Cerebellar nuclear complex (tissue), 1 donor: ENCODE measurements at places on chromosomes 4 and X.

GRCh38 chrX:124529786-124530185 lies 183.4 kb downstream of the SH2D1A start:
- no peak for DNase-seq

- DNase-seq = no peak
Measured at GRCh38 chrX:134669378-134670098, 11.3 kb upstream of the PLAC1 start.

DNA sequence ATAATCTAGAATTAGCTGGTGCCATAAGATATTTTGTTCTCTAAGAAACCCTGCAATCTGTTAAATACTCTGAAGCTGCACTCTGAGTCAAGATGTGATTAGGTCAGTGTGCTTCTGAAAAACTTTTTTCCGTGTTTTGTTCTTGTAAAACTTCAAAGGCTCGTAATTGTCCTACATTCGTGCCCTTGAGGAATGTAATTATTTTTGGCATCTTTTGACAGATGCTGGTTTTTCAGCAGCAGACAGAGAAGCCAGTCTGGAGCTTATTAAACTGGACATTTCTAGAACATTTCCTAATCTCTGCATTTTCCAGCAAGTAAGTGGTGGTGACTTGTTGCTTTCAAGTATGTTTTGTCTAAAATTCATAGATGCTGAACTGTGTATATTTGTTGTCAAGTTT lies 36.8 kb upstream of the TADA2B start:
- no peak for DNase-seq

- no peak for DNase-seq
Measured at GRCh38 chrX:31091819-31092218, 20.0 kb upstream of the FTHL17 start.

DNA sequence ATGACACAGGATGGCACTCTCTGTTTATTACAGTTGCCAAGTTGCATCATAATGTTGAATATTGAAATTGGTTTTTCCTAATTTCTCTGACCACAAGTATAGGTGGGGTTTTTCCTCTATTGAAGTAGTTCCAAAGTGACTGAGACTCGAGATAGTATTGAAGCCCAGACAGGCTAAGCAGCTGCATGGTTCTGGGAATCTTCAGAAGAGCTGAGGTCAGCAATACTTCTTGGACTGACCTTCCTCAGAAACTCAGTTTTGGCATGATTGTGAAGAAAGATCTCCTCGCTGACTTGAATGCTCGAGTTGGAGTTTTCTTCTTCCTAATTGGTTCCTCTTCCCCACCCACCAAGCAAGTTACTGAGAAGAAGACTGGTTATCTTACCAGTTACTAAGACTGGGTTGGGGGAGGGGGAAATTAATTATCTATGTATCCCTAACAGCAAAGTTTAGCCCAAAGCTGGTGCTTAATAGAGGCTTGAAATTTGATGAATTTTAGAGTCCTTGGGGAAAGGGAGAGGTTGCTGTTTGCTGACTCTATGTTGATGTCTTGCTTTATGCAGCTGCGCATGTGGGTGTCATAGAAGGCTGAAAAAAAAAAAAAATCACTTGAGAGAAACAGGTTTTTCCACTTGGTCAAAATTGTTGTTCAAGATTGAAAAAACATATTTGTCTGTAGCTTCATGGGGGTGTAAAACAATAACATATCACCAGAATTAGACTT lies 91.1 kb downstream of the P2RY10 start:
- DNase-seq = no peak

DNA sequence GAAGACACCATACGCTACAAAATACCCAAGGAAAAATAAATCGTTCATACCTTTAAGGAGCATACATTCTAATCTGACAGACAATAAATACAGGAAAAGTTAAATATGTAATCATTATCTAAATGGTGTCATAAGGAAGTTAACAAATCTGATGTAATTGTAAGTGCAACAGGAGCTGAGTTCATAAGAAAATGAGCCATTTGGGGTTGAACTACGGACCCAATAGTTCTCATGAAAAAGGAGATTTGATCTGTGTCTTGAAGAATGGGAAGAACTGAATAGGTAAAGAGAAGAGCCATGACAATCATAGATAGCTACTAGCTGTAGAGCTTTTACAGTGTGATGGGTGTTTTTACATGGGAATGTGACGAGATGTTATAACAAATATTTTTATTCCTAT lies 175.6 kb downstream of the ANKRD50 start:
- no peak for DNase-seq

DNA sequence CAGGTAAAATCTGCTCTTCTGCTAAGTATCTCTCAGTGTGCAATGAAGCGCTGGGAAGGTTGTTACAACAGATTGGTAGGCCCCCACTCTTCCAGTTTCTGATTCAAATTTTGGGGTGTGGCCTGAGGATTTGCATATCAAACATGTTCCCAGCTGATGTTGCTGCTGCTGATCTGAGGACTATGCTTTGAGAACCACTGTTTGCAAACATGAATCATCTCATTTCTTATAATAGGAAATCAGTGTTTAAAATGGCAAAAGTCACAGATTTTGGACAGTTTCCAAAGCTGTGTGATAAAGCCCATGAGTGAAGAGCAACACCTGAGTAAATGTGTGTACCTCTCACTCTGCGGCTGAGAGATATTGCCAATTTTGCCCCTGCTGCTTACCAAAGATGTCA lies 36.2 kb upstream of the NDNF start:
- no peak for DNase-seq

- DNase-seq = no peak
Measured at GRCh38 chrX:46683048-46683447, 75.9 kb downstream of the SLC9A7 start.

- no peak for DNase-seq
Measured at GRCh38 chrX:1341545-1342184, 5.1 kb downstream of the IL3RA start.

DNA sequence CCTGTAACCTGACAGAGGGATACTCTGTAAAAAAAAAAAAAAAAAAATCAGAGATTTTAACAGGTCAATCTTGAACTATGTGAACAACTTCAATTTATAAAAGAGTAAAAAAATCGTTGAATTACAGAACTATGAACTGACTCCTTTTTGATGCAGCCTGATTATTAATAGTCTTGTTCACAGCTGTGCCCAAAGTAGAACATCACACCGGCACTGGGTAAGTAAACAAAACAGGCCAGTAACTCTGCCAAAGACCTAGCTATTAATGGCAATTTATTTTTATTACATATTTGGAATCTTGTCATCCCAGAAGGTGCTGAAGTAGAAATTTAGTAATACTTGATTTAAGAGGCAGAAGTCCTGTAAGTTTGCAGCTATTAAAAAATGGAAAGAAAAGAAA lies 31.4 kb downstream of the CPE start:
- no peak for DNase-seq

- no peak for DNase-seq
Measured at GRCh38 chr4:5357870-5358269, 306.6 kb downstream of the STK32B start.

GRCh38 chr4:68267433-68267944 lies 22.0 kb upstream of the TMPRSS11B start:
- DNase-seq = no peak

DNA sequence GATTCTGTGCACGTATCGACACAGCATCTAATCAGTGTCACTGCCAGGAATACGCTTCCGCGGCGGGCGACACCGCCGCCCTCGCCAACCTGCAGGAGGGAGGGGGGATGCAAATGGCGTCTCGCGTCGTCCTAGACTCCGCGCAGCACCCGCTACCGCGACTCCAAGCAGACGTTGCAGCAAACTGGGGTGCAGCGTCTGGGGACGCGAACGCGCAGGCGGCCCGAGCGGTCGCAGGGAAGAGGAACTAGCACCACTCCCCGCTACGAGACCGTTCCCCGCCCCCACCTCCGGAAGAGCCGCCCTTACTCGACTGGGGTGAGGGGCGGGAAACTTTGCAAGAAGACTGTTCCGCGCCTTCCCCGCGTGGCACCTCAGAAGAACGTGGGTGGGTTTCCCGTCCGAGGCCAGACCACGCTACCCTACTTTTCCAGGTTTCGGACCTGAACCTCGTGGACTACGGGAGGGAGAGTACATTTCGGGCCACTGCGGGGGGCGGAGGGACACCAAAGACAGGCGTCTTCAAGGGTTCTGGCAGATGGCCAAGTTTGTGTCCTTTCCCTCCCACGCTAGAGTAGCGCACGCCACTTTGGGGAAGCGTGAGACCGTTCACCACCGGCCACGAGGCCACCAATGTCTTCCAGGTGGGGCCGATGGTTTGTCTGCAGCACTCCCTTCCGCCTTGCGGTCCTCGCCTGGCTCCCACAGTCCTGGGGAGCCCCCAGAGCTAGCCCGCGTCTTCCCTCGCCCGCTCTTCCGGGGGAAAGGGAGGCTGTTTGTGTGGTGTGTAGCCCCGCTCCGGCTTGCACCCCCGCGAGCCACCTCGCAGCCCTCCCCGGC lies 78.0 kb upstream of the BCOR start:
- no peak for DNase-seq

DNA sequence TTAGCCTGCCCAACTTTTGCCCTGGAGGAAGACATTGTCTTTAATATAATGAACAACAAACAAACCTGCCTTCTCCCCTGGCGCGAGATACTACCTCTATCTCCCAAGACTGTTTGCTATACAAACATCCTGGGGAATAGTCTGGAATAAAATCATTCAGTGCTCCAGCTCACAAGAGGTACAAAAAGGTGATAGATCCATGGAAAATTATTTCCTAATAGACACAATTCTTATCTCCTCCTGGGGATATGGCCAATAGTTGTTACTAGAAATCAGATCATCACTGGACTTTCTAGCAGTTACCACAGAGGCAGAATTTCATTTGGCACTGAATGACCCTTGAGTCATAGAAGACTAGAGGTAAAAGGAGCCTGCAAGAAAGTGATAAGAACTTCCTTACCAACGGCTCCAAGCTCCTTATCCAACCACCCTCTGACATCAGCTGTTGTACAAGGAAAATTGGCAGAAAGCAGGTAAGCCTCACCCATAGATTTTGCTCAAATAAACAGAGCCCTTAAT lies 38.1 kb downstream of the MID1 start:
- DNase-seq = no peak

GRCh38 chr4:41339812-41340809 lies 83.4 kb downstream of the UCHL1 start:
- DNase-seq = peak; percentile 56

- no peak for DNase-seq
Measured at GRCh38 chrX:119181491-119181890, 53.9 kb upstream of the KIAA1210 start.

DNA sequence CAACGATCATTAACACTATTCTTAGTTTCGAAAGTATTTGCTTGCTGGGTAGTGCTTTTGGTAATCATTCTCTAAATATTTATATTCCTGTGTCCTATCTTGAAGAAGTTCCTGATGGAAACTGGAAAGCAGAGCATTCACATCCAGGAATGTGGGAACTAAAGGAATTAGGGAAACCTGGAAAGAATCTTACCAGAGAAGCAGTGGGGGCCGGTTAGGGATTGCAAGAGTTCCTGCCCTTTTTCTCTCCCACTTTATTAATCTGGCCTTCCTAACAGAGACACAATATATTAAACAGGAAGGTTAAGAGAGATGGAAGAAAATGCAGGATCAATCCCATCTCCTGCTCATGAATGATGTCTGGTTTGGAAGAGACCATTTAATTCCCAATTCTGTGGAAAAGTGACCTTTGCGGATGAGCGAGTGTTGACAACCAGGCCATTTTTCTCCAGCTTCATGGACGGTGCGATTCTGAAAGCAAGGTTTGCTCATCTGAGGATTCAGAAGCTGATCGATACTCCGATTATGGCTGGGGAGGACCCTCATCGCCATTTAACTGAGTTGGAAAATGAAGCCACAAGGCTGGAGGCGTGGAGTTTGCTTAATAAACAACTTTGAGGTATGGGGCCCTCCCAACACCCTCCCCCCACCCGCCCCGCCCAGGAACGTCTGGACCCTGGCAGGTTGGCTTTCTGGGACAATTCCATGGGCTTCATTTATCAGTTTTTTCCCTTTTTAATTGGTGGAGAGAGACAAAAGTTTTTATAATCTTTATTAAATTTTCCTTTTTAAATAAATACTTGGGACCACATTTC lies 52.3 kb downstream of the C4orf51 start:
- DNase-seq = no peak

GRCh38 chrX:151703487-151703886 lies 8.2 kb downstream of the PRRG3 start:
- DNase-seq = no peak

- DNase-seq = no peak
Measured at GRCh38 chr4:81746071-81746470, 274.4 kb upstream of the RASGEF1B start.
